ENCODE measurements at places on chromosomes 4 and X. TPM values are rescaled to one million over a fixed set of nuclear protein-coding genes. Genes with fewer than 3 reads are reported as not detected.

- no peak for DNase-seq
These were observed 4.9 kb upstream of the TLR10 start for GRCh38 chr4:38787693-38788092.

DNA sequence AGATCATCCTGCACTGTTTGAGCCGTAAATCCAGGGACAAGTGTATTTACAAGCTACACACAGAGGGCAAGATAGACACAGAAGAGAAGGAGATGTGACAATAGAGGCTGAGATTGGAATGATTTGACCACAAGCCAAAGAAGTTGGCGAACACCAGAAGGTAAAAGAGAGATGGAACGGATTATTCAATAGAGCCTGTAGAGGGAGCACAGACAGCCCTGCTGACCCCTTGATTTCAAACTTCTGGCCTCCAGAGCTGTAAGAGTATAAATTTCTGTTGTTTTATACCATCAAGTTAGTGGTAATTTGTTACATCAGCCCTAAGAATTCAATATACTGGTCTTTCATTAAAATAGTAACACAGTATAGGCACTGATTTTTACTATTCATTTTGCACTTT lies 447.8 kb downstream of the FAT4 start:
- DNase-seq = no peak

DNA sequence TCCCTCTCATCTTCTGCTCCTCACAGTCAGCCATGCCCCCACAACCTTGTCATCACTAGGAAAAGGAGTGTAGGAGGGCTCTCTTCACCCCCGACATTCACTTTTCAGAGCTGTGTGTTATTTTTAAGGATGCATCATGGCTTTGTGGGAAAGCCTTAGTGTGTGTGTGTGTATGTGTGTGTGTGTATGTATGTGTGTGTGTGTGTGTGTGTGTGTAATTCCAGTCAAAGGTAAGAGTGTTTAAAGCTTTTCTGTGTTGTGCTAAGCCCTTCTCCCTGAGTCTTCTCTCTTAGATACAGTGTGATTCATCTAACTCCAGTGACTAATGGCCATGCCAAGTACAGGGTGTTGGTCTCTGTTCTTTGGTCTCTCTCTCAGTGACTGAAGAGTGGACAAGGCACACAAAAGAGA lies 76.6 kb downstream of the CHIC2 start:
- no peak for DNase-seq

TCEANC gene
- 3.4 TPM for total RNA-seq

PPP2R2C gene
- total RNA-seq = not detected

GRCh38 chr4:3317011-3317655 lies 24.3 kb downstream of the RGS12 start:
- DNase-seq = no peak

- no peak for DNase-seq
These were observed 28.4 kb upstream of the RPS6KA6 start for GRCh38 chrX:84216406-84216805.

GRCh38 chrX:103170216-103170615 lies 44.7 kb upstream of the BEX4 start:
- DNase-seq = no peak

DNA sequence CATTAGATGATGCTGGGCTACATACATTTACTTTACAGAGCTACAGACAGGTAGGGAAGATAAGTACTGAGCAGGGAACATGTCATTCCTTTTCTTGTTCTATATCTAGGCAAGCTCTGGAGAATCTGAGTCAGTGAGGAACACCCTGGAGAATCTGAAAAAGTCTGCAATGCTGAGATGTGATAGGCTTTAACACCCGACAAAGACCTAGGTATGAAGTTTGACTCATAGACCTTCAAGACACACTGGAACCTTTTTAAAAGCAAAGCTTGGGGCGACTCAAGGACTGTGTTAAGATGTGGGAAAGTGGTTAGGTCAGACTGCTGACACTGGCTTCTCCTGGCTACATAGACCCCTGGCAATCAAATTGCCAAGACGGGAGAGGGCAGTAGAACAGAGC lies 42.8 kb downstream of the OSTC start:
- DNase-seq = no peak
